ENCODE measurements at places on chromosomes 16 and 17.
A peak's percentile ranks its signal among the peaks of the same experiment; 100 is the strongest.

- H3K27me3 ChIP-seq = no peaks in the 10 kb centered on the region
- peaks cover 3% of the 10 kb centered on the region for H3K36me3 ChIP-seq
- peak overlapping the region; percentile 98 for H3K4me3 ChIP-seq
- peaks cover 1% of the 10 kb centered on the region for H3K4me1 ChIP-seq
- DNase-seq = no peak
- peak overlapping the region; percentile 77 for H3K27ac ChIP-seq
These were observed 1.4 kb downstream of the ZNF668 start for GRCh38 chr16:31072540-31073141.

GRCh38 chr16:26334218-26335111, 642.7 kb downstream of the HS3ST4 start:
- H3K4me1 ChIP-seq = no peaks in the 10 kb centered on the region
- H3K27me3 ChIP-seq = no peaks in the 10 kb centered on the region
- no peak overlapping the region for H3K27ac ChIP-seq
- no peak for DNase-seq
- no peaks in the 10 kb centered on the region for H3K36me3 ChIP-seq
- H3K4me3 ChIP-seq = no peak overlapping the region

DNA sequence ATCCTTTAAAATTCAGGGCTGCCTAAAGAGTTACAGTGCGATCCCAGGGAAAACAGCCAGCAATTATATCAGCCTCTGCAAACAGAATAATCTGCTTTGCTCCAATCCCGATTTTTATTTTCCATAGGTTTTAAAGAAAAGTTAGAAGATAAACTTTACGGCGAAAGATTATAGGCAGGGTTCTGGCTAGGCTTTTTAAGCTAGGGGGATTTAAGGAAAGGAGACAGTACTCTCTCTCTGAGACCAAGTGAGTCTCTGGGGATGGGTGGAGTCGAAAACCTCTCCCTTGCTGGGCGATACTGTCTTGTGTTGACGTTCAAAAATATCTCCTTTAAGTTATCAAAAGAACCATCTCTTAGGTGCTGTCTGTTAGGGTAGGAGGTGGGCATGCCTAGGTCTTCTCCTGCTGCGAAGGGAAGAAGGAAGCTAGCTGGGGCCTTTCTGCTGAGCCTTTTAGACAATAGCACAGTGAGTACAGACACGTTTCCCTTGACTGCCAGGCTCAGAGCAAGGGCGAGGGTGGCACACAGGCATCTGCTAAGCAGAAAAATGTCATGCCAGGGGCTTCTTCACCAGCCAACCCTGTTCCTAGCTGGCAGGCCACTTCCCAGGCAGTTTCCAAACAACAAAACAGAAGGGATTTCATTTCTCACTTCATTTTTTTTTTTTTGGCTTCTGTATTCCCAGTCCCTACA, 167.9 kb upstream of the MAF start:
- no peak overlapping the region for H3K4me3 ChIP-seq
- H3K36me3 ChIP-seq = no peaks in the 10 kb centered on the region
- no peak for DNase-seq
- H3K4me1 ChIP-seq = peaks cover 2% of the 10 kb centered on the region

- no peak overlapping the region for H3K4me3 ChIP-seq
- H3K27ac ChIP-seq = no peak overlapping the region
- H3K4me1 ChIP-seq = peaks cover 10% of the 10 kb centered on the region
- H3K36me3 ChIP-seq = no peaks in the 10 kb centered on the region
These were observed 23.7 kb downstream of the YPEL2 start for GRCh38 chr17:59355030-59355701.

- H3K27ac ChIP-seq = no peak overlapping the region
- DNase-seq = no peak
- no peak overlapping the region for H3K4me3 ChIP-seq
These were observed 3.4 kb upstream of the MMD start for GRCh38 chr17:55424893-55425540.

GRCh38 chr17:57955183-57955931, at the start of gene CUEDC1:
CUEDC1 (minus strand) TSS chr17:57955412; CDS start chr17:57885564, 69,848 bp downstream.
- DNase-seq = peak; percentile 82
- H3K4me1 ChIP-seq = peaks cover 14% of the 10 kb centered on the region
- no peak within 1 kb of the TSS for H3K27ac ChIP-seq
- H3K27me3 ChIP-seq = peaks cover 30% of the 10 kb centered on the region

DNA sequence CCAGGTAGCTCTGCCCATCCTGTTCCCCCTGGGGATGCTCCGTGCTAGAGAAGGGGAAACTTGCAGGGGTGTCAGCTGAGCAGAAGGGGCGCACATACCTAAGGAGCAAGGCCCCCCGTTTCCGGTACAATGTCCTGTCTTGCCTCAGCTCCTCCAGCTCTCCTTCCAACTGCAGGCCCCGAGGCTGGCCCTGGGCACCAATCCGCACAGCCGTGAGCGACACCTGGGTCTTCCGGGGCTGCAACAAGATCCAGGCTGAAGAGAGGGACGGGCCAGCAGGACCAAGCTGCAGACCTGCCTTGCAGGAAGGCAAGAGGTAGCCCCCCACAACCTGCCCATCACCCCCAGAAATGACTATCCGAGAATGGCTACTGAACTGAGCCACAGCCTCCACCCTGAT, 102.6 kb downstream of the RMI2 start:
- H3K4me1 ChIP-seq = no peaks in the 10 kb centered on the region
- H3K27ac ChIP-seq = no peak overlapping the region
- peaks cover 7% of the 10 kb centered on the region for H3K36me3 ChIP-seq
- H3K4me3 ChIP-seq = no peak overlapping the region
- no peak for DNase-seq

Measured in H1 (cell line).